Activated CD4-positive, alpha-beta memory T cell treated with anti-CD3 and anti-CD28 coated beads, Interleukin-2, amount 10 ng/mL, durations not matched to agents 7 days and 5 days (primary cell): ENCODE measurements at places on chromosomes 12 and 14. TPM values are rescaled to one million over a fixed set of nuclear protein-coding genes. Genes with fewer than 3 reads are reported as not detected.

ADCY4 gene
- 5.9 TPM for total RNA-seq

- H3K27ac ChIP-seq: no peak overlapping the region
- H3K4me1 ChIP-seq: peaks cover 14% of the 10 kb centered on the region
- H3K4me3 ChIP-seq: peak overlapping the region; percentile 71
- H3K27me3 ChIP-seq: peaks cover 34% of the 10 kb centered on the region
Observed at GRCh38 chr14:50944647-50945413, 547 bp upstream of the PYGL start.

IL23A gene
- total RNA-seq: 11.7 TPM

MOK gene
- 0.88 TPM for total RNA-seq

PLEKHG7 gene
- 0.05 TPM for total RNA-seq

DNA sequence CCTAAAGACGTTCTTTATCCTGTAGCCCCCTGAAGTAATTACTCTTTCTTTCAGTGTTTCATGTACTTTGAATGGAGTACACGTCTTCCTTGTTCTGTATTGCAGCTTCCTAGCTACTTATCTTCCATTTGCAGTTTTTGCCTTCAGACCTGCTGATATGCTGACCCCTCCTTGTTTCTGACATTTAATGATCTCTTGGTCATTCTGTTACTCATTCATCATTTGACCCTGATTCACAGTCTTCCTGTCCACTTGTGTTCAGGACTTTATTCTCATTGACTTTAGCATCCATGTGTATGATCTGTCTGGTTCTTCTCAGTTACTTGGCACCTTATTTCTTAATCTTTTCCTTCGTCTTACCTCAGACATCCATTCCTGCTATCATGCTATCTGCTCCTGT, 22.2 kb downstream of the CPSF2 start:
- H3K4me3 ChIP-seq: no peak overlapping the region
- DNase-seq: no peak
- no peak overlapping the region for H3K27ac ChIP-seq
- H3K27me3 ChIP-seq: no peaks in the 10 kb centered on the region
- H3K4me1 ChIP-seq: peaks cover 5% of the 10 kb centered on the region

DNA sequence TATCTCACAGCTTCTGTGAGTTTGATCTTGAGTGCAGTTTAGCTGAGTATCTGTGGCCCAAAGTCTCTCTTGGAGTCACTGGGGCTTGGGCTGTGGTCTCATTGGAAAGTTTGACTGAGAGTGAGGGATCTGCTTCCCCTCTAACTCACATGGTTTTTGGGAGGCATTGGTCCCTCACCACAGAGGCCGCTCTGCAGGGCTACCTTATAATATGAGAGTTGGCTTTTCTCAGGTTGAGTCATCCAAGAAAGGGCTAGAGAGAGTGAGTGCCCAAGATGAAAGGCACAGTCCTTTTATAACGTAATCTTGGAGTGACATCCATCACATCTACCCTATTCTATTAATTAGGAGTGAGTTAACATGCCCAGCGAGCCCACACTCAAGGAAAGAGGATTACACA, 175.8 kb downstream of the SLC41A2 start:
- peaks cover 2% of the 10 kb centered on the region for H3K27me3 ChIP-seq
- no peak for DNase-seq
- peaks cover 13% of the 10 kb centered on the region for H3K36me3 ChIP-seq
- no peak overlapping the region for H3K27ac ChIP-seq

NRL gene
- 2.4 TPM for total RNA-seq

DNA sequence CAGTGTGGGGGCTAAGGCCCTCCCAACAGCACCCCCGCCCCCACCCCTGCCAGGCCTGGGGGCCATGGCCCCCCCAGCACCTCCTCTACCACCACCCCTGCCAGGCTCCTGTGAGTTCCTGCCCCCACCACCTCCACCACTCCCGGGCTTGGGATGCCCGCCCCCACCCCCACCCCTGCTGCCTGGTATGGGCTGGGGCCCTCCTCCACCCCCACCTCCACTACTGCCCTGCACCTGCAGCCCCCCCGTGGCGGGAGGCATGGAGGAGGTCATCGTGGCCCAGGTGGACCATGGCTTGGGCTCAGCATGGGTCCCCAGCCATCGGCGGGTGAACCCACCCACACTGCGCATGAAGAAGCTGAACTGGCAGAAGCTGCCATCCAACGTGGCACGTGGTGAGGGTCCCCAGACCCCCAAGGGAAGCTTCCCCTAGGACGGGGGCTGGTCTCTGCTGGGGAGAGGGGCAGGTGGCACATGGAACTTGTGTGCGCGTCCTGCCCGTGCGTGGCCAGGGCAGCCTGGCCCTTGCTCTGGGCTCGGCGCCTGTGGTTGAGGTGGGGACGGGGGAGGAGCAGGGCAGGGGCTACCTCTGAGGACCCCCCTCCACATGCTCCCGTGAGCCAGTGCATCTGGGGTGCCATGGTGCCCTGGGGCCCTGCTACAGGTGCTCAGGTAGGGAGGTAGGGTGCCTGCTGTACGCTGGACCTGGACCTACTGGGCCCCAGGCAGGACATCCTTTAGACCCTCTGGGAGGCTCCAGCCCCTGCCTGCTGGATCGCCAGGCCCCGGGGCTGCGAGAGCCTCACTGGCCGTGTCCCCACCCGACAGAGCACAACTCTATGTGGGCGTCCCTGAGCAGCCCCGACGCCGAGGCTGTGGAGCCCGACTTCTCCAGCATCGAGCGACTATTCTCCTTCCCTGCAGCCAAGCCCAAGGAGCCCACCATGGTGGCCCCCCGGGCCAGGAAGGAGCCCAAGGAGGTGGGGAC, 16.1 kb upstream of the ADSS1 start:
- no peak overlapping the region for H3K4me3 ChIP-seq
- H3K36me3 ChIP-seq: peaks cover 12% of the 10 kb centered on the region
- H3K27me3 ChIP-seq: no peaks in the 10 kb centered on the region

ATF1 gene
- 48.3 TPM for total RNA-seq

- no peak for DNase-seq
- H3K27ac ChIP-seq: no peak overlapping the region
- H3K4me3 ChIP-seq: no peak overlapping the region
- H3K36me3 ChIP-seq: no peaks in the 10 kb centered on the region
Observed at GRCh38 chr12:21346542-21347205, 12.0 kb upstream of the SLCO1A2 start.

DNA sequence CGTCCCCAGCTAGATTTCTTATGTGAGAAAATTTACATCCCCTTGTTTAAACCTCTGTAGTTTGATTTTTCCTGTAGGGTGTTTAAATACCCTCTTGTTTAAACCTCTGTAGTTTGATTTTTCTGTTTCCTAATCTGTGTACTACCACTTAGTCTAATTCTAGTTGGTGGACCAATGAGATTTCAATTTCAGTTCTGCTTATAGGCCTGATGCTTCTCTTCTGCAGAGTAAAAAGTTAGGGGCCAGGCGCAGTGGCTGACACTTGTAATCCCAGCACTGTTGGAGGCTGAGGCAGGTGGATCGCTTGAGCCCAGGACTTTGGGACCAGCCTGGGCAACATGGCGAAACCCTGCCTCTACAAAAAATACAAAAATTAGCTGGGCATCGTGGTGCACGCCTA, 11.5 kb downstream of the UBC start:
- no peak overlapping the region for H3K4me3 ChIP-seq
- peaks cover 25% of the 10 kb centered on the region for H3K4me1 ChIP-seq
- peaks cover 4% of the 10 kb centered on the region for H3K27me3 ChIP-seq

- H3K4me3 ChIP-seq: no peak overlapping the region
- no peak for DNase-seq
- peaks cover 17% of the 10 kb centered on the region for H3K27me3 ChIP-seq
- no peaks in the 10 kb centered on the region for H3K36me3 ChIP-seq
- no peaks in the 10 kb centered on the region for H3K4me1 ChIP-seq
Observed at GRCh38 chr14:24903337-24903736, 146.6 kb downstream of the STXBP6 start.

B4GALNT1 gene
- total RNA-seq: 1.8 TPM

OR4K17 gene
- not detected for total RNA-seq

GRCh38 chr12:113936460-113936859, 29.7 kb downstream of the RBM19 start:
- H3K4me1 ChIP-seq: no peaks in the 10 kb centered on the region
- DNase-seq: no peak
- H3K27me3 ChIP-seq: no peaks in the 10 kb centered on the region
- H3K4me3 ChIP-seq: no peak overlapping the region

GRCh38 chr12:30533558-30534265, 162.0 kb downstream of the IPO8 start:
- no peaks in the 10 kb centered on the region for H3K27me3 ChIP-seq
- H3K36me3 ChIP-seq: no peaks in the 10 kb centered on the region
- no peaks in the 10 kb centered on the region for H3K4me1 ChIP-seq
- no peak for DNase-seq

DNA sequence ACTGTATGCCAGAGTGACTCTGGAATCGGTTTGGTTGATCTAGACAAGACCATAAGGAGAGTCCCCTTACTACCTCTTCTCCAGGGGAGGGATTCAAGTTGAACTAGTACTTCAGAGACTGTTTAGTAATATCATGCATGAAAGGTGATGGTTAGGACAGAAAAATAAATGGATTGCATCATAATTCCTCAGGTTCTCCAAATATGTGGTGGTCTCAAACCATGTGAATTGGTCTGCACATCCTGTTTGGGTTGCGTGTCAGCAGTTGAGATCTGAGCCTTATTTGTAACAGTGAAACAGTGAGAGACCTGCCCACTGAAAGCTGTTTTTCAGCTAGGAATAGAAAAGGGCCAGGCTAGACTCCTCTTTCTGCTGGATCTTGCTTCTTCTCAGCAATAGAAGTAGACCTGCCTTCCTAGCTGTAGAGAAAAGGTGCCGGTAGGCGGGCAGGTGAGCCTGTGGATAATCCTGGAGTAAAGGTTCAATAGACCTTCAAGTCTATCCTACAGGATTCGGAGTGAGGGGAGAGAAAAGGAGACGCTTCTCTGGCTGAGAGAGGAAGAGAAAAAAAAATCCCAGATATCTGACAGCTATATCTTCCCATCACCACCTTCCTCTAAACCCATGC, 258.5 kb upstream of the E2F7 start:
- H3K4me1 ChIP-seq: peaks cover 6% of the 10 kb centered on the region
- H3K36me3 ChIP-seq: no peaks in the 10 kb centered on the region
- no peak overlapping the region for H3K27ac ChIP-seq
- H3K4me3 ChIP-seq: peak overlapping the region; percentile 22
- no peak for DNase-seq
- peaks cover 42% of the 10 kb centered on the region for H3K27me3 ChIP-seq

ANGEL1 gene
- 11.0 TPM for total RNA-seq

- no peaks in the 10 kb centered on the region for H3K27me3 ChIP-seq
- H3K4me3 ChIP-seq: no peak overlapping the region
- DNase-seq: no peak
- H3K27ac ChIP-seq: no peak overlapping the region
- no peaks in the 10 kb centered on the region for H3K36me3 ChIP-seq
Observed at GRCh38 chr12:105417732-105418131, 87.2 kb downstream of the C12orf75 start.

CCDC175 gene
- total RNA-seq: not detected

- no peaks in the 10 kb centered on the region for H3K27me3 ChIP-seq
- no peak overlapping the region for H3K4me3 ChIP-seq
- H3K36me3 ChIP-seq: peaks cover 22% of the 10 kb centered on the region
Observed at GRCh38 chr12:101803978-101804377, 26.8 kb downstream of the GNPTAB start.

DNA sequence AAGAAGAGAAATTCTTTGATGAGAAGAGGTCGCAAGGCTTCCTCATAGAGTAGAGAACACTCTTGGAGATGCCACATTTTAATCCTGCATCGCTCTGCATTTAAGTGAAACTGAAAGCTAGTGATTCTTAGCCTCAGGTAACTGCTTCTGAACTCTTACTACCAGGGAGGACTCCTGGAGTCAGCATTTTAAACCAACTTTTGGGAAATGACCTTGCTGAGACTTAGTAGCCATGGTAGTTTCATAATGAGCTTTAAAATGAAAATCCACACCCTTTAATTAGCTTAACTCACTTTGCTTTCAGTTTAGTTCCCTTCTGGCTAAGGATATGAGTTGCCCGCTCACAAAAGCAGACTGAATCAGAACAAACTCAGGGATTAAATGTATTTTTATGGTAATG, 80.3 kb downstream of the SYNE2 start:
- H3K4me3 ChIP-seq: peak overlapping the region; percentile 26
- H3K36me3 ChIP-seq: peaks cover 6% of the 10 kb centered on the region
- no peaks in the 10 kb centered on the region for H3K27me3 ChIP-seq
- peaks cover 28% of the 10 kb centered on the region for H3K4me1 ChIP-seq
- no peak for DNase-seq

DNA sequence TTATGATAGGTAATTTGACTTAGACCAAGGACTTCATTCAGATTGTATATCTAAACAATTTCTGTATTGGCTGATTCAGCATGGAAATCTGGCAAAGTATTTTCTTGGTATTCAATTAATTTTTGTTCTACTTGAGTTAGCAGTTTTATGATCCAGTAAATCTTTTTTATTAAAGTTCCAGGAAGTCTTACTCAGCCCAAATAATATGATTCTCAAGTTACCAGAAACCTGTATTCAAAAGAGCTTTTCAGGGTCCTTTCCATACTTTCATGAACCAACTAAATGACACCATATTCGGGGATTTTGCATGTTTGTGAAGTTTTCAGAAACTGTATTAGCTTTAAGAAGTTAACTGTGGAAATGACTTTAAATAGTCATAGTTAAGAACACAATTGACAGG, 662.6 kb downstream of the LRFN5 start:
- no peaks in the 10 kb centered on the region for H3K36me3 ChIP-seq
- H3K27ac ChIP-seq: no peak overlapping the region
- H3K4me3 ChIP-seq: no peak overlapping the region
- no peak for DNase-seq
- H3K27me3 ChIP-seq: no peaks in the 10 kb centered on the region
- H3K4me1 ChIP-seq: no peaks in the 10 kb centered on the region

DNA sequence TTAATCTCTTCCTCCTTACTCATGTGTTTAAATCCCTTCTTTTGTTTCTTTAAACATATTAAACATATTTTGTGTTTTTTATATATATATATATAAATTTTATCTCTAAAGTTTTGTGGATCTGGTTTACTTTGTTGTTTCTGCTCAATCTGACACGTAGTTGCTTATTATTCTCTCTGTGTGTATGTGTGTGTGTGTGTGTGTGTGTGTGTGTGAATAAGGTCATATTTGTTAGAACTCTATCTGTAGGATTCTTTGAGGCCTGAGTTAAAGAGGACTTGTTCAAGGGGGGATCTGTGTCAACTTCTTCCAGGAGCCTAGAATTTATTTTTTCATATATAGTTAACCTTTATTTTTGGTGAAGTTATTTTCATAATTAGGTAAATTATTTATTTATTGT, 2.7 kb downstream of the GPR65 start:
- H3K27ac ChIP-seq: peak overlapping the region; percentile 78
- peaks cover 62% of the 10 kb centered on the region for H3K4me1 ChIP-seq
- H3K4me3 ChIP-seq: peak overlapping the region; percentile 74
- DNase-seq: no peak
